A549 treated with Hydrocortisone at 1 μM for 4 hours (cell line): ENCODE measurements at places on chromosomes 7 and 10. TPM values are rescaled to one million over a fixed set of nuclear protein-coding genes. Genes with fewer than 3 reads are reported as not detected.

Gene GSTO2
- total RNA-seq = 1.7 to 2.4 TPM (median 1.9 TPM) in 5 replicates

Gene SPDYE3
- total RNA-seq = not detected in 5 replicates

Gene LIPF
- 0.06 TPM in 1 of 5 replicates, not detected in the others for total RNA-seq

Gene HOXA7
- total RNA-seq = 4.2 to 5.2 TPM (median 4.8 TPM) in 5 replicates

Gene KIAA1217
- 1.1 to 1.7 TPM (median 1.4 TPM) in 5 replicates for total RNA-seq

Gene LLCFC1
- not detected in 5 replicates for total RNA-seq

Gene TBXAS1
- 13.2 to 15.9 TPM (median 14.8 TPM) in 5 replicates for total RNA-seq

Gene SYPL1
- total RNA-seq = 77.1 to 109 TPM (median 85.4 TPM) in 5 replicates

Gene OIT3
- 0.07 TPM in 2 of 5 replicates, not detected in the others for total RNA-seq

Gene FAM180A
- total RNA-seq = 0.06 to 0.13 TPM in 2 of 5 replicates, not detected in the others

Gene ITGA8
- not detected in 5 replicates for total RNA-seq

Gene FRAT1
- 1.1 to 2.4 TPM (median 2.0 TPM) in 5 replicates for total RNA-seq

Gene EIF5AL1
- 1.9 to 3.4 TPM (median 2.3 TPM) in 5 replicates for total RNA-seq

Gene BMPER
- total RNA-seq = 4.2 to 8.5 TPM (median 4.4 TPM) in 5 replicates

Gene AGAP6
- 7.4 to 8.8 TPM (median 8.8 TPM) in 5 replicates for total RNA-seq

Gene FBXL15
- total RNA-seq = 5.5 to 10.7 TPM (median 8.3 TPM) in 5 replicates

Gene SEMA4G
- total RNA-seq = 6.9 to 8.5 TPM (median 7.8 TPM) in 5 replicates

Gene ASZ1
- not detected in 5 replicates for total RNA-seq

Gene STAMBPL1
- 23.9 to 30.0 TPM (median 26.5 TPM) in 5 replicates for total RNA-seq

Gene DLX6
- total RNA-seq = not detected in 5 replicates

Gene STK31
- 0.71 to 1.3 TPM (median 0.86 TPM) in 5 replicates for total RNA-seq

Gene DEPP1
- 1.5 to 3.2 TPM (median 2.0 TPM) in 5 replicates for total RNA-seq

Gene CLCN1
- 0.03 to 0.07 TPM (median 0.03 TPM) in 3 of 5 replicates, not detected in the others for total RNA-seq

Gene SPDYE9
- not detected in 5 replicates for total RNA-seq

Gene PILRA
- total RNA-seq = 3.3 to 5.4 TPM (median 5.2 TPM) in 5 replicates

Gene CCDC172
- not detected in 5 replicates for total RNA-seq

Gene GRM3
- total RNA-seq = not detected in 5 replicates

Gene HOXA10
- total RNA-seq = 5.4 to 7.8 TPM (median 6.3 TPM) in 5 replicates

Gene PON3
- total RNA-seq = 32.2 to 41.8 TPM (median 37.0 TPM) in 5 replicates

Gene RASA4B
- 1.2 to 2.1 TPM (median 1.6 TPM) in 5 replicates for total RNA-seq

Gene LOXL4
- total RNA-seq = 1.1 to 1.5 TPM (median 1.5 TPM) in 5 replicates

Gene CUZD1
- total RNA-seq = 1.3 to 1.4 TPM (median 1.3 TPM) in 5 replicates

Gene SORBS1
- 0.38 to 0.58 TPM (median 0.48 TPM) in 5 replicates for total RNA-seq

Gene CNOT4
- total RNA-seq = 10.2 to 12.8 TPM (median 10.9 TPM) in 5 replicates

Gene TBC1D12
- 5.4 to 6.8 TPM (median 5.7 TPM) in 5 replicates for total RNA-seq

Gene AKR1C4
- total RNA-seq = 0.10 to 0.32 TPM (median 0.30 TPM) in 5 replicates

Gene ASB15
- total RNA-seq = not detected in 5 replicates

Gene UCMA
- not detected in 5 replicates for total RNA-seq

Gene MTURN
- total RNA-seq = 4.5 to 6.6 TPM (median 6.1 TPM) in 5 replicates

Gene GNAT3
- total RNA-seq = not detected in 5 replicates

Gene LRRC18
- not detected in 5 replicates for total RNA-seq

Gene PPA1
- total RNA-seq = 222 to 285 TPM (median 235 TPM) in 5 replicates

Gene ST8SIA6
- total RNA-seq = 0.06 to 0.12 TPM (median 0.06 TPM) in 4 of 5 replicates, not detected in the other

Gene SUN3
- 0.09 to 0.32 TPM in 2 of 5 replicates, not detected in the others for total RNA-seq

Gene GIMAP6
- not detected in 5 replicates for total RNA-seq

Gene NEUROD6
- total RNA-seq = not detected in 5 replicates
